ENCODE measurements at places on chromosomes 16 and 17.
A peak's percentile ranks its signal among the peaks of the same experiment; 100 is the strongest.

DNA sequence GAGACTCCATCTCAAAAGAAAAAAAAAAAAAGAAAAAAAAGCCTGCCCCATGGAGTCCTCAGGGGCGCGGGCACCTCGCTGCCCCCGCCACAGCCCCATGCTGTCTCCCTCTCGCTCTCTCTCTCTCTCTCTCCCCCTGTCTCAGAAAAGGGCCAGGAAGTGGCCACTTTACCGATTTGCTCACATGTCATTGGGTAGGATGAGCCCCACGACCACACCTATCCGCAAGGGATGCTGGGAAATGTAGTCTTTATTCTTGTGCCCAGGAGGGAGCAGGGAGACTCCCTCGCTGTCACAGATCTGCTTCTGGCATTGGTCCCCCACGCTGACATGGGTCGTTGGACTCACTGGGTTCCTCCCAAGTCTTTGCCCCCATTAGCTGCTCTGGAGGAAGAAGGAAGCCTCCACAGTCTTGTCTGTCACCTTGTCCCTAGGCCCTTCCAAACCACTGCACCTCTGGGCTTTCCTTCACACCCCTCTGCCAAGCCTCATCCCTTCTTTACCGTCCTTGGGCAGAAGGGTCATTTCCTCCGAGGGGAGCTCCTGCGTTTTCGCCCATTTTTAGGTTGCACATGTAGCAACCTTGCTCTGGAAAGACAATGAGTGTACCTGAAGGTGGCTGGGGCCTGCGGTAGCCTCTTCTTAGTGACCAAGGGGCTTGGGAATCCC lies 6.9 kb upstream of the GJD3 start:
- no peaks in the 10 kb centered on the region for H3K36me3 ChIP-seq
- H3K27ac ChIP-seq = no peak overlapping the region
- no peaks in the 10 kb centered on the region for H3K27me3 ChIP-seq
- DNase-seq = peak; percentile 57
- no peak overlapping the region for H3K4me3 ChIP-seq
- peaks cover 31% of the 10 kb centered on the region for H3K4me1 ChIP-seq

GRCh38 chr17:69722518-69722917 lies 308.0 kb downstream of the MAP2K6 start:
- H3K27ac ChIP-seq = no peak overlapping the region
- no peaks in the 10 kb centered on the region for H3K36me3 ChIP-seq
- H3K4me1 ChIP-seq = no peaks in the 10 kb centered on the region
- DNase-seq = no peak
- peaks cover 3% of the 10 kb centered on the region for H3K27me3 ChIP-seq

GRCh38 chr17:80959330-80960036 lies 32.2 kb upstream of the CHMP6 start:
- H3K36me3 ChIP-seq = peaks cover 2% of the 10 kb centered on the region
- H3K27ac ChIP-seq = no peak overlapping the region
- no peak for DNase-seq
- H3K27me3 ChIP-seq = no peaks in the 10 kb centered on the region
- H3K4me3 ChIP-seq = no peak overlapping the region

DNA sequence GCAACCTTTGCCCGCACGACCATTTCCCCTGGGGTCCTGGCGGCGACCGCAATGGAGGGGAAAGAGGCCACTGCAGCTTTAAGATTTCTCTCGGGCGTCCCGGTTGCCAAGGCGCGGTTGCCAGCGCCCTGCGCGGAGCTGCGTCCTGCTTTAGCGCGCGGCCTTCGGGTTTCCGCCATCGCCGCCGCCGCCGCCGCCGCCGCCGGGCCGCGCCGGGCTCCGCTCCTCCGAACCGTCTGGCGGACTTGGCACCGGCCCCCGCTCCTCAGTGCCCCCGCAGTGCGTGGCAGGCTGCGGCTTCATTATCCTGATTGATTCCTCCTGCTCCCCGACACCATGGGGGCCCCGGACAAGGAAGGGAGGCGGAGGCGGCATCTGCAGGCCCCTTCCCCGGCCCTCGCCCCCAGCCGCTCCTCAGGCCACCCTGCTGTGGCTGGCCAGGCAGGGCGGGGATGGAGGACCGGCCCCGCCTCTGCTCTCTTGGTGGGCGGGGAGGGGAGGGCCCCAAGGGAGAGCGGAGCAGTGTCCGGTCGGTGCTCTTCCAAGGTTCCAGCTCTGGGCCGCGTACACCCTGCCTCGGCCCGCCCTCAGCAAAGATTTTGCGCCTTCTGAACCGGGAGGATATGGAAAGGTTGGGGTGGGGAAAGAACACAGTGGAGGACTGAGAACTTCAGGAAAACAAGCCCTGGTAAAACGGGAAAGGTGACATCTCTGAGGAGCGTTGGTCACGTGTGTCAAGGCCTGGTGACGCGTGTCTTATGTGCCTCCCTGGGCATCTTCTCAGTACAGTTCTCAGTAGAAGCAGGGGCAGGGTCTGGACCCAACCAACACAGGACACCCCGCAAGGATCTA lies 34.0 kb downstream of the NEUROD2 start:
- peaks cover 34% of the 10 kb centered on the region for H3K36me3 ChIP-seq
- peaks cover 7% of the 10 kb centered on the region for H3K4me1 ChIP-seq

DNA sequence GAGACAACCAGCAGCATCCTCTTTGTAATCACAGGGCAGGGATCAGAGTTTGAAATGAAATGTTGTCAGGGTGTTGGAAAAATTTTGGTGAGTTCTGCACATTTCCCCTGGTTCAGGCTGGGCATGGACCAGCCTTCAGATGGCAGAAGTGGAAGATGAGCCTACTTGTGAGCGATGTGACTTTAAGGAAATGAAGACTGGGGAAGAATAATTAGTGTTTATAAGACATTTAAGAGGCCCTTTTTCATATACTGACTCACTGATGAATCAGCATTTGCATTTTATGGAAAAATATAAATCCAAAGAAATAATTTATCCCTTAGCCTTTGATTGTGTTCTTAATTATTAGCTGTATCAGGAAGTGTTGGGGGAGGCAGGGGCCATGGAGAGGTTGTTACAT lies 20.9 kb downstream of the GPR179 start:
- H3K36me3 ChIP-seq = peaks cover 21% of the 10 kb centered on the region
- no peaks in the 10 kb centered on the region for H3K27me3 ChIP-seq
- H3K4me3 ChIP-seq = no peak overlapping the region
- H3K27ac ChIP-seq = no peak overlapping the region
- no peaks in the 10 kb centered on the region for H3K4me1 ChIP-seq
- DNase-seq = no peak

DNA sequence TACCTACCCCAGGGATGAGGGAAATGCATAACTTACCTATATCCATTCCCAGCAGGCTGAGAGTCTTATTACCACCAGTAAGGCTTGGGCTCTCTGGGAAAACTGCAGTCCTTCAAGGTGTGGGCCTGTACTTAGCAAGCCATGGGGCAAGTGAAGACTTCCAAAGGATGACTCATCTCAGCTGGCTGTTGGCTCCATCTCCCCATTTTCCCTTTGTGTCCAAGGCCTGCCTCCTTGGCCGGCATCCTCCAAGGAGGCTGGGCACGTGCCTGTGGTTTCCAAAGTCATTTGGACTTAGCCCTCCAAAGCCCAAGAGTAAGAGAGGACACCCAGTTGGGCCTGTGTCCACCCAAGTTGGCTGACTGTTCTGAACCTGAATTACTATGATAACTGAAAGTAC lies 89.8 kb downstream of the TMEM100 start:
- no peaks in the 10 kb centered on the region for H3K36me3 ChIP-seq
- no peaks in the 10 kb centered on the region for H3K4me1 ChIP-seq
- H3K4me3 ChIP-seq = no peak overlapping the region
- no peak for DNase-seq
- no peak overlapping the region for H3K27ac ChIP-seq

GRCh38 chr17:49527927-49528651 lies 33.0 kb downstream of the NGFR start:
- H3K4me1 ChIP-seq = peaks cover 7% of the 10 kb centered on the region
- H3K27me3 ChIP-seq = peaks cover 11% of the 10 kb centered on the region
- no peak overlapping the region for H3K27ac ChIP-seq
- no peak overlapping the region for H3K4me3 ChIP-seq

DNA sequence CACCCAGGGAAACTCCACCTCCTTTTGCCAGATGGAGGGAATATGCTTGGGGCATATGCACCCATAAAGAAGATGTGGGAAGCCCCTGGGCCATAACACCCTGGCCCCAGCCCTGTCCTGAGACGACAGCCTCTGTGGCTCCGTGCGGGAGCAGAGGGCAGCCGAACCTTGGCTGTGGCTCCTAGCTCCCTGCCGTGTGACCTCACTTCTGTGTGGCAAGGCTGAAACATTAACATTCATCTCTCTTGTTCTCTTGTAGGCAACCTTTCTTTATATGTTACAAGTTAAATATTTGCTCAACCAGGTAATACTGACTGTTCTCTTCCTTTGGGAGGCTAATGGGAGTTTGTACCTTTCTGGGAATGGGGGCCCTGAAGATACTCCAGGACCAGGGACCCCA lies 17.5 kb downstream of the SLC47A1 start:
- H3K27me3 ChIP-seq = peaks cover 1% of the 10 kb centered on the region
- H3K4me1 ChIP-seq = no peaks in the 10 kb centered on the region
- H3K27ac ChIP-seq = no peak overlapping the region
- H3K4me3 ChIP-seq = no peak overlapping the region

- no peaks in the 10 kb centered on the region for H3K27me3 ChIP-seq
- H3K27ac ChIP-seq = no peak overlapping the region
- no peak for DNase-seq
These were observed 123.8 kb downstream of the ZNF778 start for GRCh38 chr16:89341279-89341678.

GRCh38 chr17:40290629-40291280 lies 3.1 kb downstream of the CDC6 start:
- peak overlapping the region; percentile 39 for H3K4me3 ChIP-seq
- H3K36me3 ChIP-seq = peaks cover 56% of the 10 kb centered on the region
- peak; percentile 29 for DNase-seq
- H3K27me3 ChIP-seq = no peaks in the 10 kb centered on the region

- no peak overlapping the region for H3K4me3 ChIP-seq
- DNase-seq = no peak
- peak overlapping the region; percentile 44 for H3K27ac ChIP-seq
These were observed 38.8 kb downstream of the TMC6 start for GRCh38 chr17:78089576-78090281.

GRCh38 chr16:3027489-3027795 lies 3.6 kb downstream of the THOC6 start:
- H3K27ac ChIP-seq = no peak overlapping the region
- peaks cover 31% of the 10 kb centered on the region for H3K4me1 ChIP-seq
- H3K36me3 ChIP-seq = peaks cover 10% of the 10 kb centered on the region
- no peak overlapping the region for H3K4me3 ChIP-seq
- no peak for DNase-seq

DNA sequence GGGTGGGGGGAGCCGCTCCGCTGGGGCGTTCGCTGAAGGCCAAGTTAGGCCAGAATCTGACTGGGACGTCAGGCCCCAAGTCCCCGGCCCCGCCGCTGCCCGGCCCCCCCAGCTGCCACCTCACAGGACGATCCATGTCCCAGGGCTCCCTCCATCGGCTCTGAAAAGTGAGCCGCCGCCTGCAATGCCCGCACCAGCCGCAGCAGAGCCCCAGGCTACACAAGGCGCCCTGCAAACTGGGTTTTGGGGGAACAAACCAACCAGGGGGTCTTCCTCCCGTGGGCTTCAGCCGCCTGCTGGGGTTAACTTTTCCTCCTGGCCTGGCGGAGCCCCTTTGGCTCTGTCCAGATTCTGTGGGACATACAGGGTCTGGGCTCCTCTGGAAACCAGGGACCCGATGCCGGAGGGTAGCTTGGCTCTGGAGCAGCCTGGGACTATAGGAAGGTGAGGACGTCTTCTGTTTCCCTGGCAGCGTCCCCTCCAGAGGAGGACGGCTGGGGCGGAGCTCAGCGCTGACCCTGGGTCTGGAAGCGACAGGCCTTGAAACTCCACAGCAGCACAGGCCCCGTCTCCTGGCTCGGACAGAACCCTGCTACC lies 835 bp downstream of the NME4 start:
- no peaks in the 10 kb centered on the region for H3K36me3 ChIP-seq
- peak overlapping the region; percentile 57 for H3K4me3 ChIP-seq
- peak overlapping the region; percentile 43 for H3K27ac ChIP-seq
- peak; percentile 55 for DNase-seq

DNA sequence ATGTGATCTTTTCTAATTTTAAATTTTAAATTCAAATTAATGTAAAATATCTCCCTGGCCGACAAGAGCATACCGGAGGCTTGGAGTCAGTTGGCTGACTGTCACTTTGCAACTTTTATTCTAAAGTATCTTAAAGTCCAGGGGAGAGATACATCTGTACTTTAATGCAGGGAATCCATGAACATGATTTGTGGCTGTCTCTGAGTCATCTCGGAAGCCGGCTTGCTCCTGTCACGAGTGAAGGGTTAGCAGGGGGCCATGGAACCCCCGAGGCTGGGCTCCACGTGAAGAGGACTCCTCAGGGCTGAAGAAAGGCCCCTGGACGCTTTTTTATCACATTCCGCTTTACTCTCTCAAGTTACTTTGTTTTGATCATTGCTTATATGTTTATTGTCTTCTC lies 13.3 kb downstream of the TVP23A start:
- H3K27me3 ChIP-seq = peaks cover 15% of the 10 kb centered on the region
- no peak overlapping the region for H3K27ac ChIP-seq
- no peak for DNase-seq

GRCh38 chr16:78098595-78099270 lies 721 bp upstream of the WWOX start:
- DNase-seq = peak; percentile 12
- H3K27ac ChIP-seq = peak overlapping the region; percentile 91

DNA sequence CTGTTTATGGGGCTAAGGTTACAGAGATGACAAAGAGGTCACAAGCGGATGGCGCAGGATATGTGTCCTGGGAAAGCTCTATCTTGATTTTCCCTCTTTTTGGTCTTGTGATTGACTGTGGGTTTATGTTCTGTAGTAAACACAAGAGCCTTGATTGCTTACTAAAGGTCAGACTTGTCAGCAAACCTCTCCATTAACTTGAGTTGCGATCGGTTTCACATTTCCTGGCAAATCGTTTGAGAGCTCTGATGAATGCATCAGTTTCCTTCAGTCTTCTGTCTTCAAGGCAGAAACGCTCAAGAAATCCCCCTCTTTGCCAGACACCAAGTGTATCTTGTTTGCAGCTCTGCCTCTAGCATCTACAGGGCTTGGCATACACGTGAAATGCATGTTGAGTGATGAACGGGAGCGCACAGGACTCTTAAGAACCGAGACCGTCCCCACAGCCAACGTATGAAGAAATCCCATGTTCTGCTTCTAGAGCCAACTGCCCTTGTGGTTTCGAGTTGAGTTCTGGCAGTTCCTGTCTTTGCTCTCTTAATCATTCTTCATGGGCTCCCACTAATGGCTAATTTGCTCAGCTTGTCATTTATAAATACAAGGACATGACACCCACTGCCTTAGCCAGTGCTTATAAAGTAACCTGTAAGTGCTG lies 143.3 kb downstream of the PITPNC1 start:
- H3K4me1 ChIP-seq = peaks cover 41% of the 10 kb centered on the region
- DNase-seq = no peak
- H3K27ac ChIP-seq = peak overlapping the region; percentile 25
- no peaks in the 10 kb centered on the region for H3K27me3 ChIP-seq
- no peaks in the 10 kb centered on the region for H3K36me3 ChIP-seq
- no peak overlapping the region for H3K4me3 ChIP-seq

GRCh38 chr17:63132459-63132911 lies 166.4 kb downstream of the TANC2 start:
- no peaks in the 10 kb centered on the region for H3K4me1 ChIP-seq
- H3K36me3 ChIP-seq = no peaks in the 10 kb centered on the region
- DNase-seq = no peak

GRCh38 chr17:77151186-77151585 lies 10.4 kb downstream of the SEC14L1 start:
- no peak overlapping the region for H3K4me3 ChIP-seq
- DNase-seq = no peak
- no peaks in the 10 kb centered on the region for H3K27me3 ChIP-seq
- H3K4me1 ChIP-seq = peaks cover 46% of the 10 kb centered on the region
- no peak overlapping the region for H3K27ac ChIP-seq

- peak overlapping the region; percentile 90 for H3K27ac ChIP-seq
- no peaks in the 10 kb centered on the region for H3K27me3 ChIP-seq
These were observed 701 bp downstream of the JMJD6 start for GRCh38 chr17:76725580-76726230.

All from activated CD4-positive, alpha-beta memory T cell treated with anti-CD3 and anti-CD28 coated beads for 36 hours (primary cell).